RPMI7951 (cell line): ENCODE measurements at places on chromosomes 7 and 10. TPM values are rescaled to one million over a fixed set of nuclear protein-coding genes. Genes with fewer than 3 reads are reported as not detected.

DNA sequence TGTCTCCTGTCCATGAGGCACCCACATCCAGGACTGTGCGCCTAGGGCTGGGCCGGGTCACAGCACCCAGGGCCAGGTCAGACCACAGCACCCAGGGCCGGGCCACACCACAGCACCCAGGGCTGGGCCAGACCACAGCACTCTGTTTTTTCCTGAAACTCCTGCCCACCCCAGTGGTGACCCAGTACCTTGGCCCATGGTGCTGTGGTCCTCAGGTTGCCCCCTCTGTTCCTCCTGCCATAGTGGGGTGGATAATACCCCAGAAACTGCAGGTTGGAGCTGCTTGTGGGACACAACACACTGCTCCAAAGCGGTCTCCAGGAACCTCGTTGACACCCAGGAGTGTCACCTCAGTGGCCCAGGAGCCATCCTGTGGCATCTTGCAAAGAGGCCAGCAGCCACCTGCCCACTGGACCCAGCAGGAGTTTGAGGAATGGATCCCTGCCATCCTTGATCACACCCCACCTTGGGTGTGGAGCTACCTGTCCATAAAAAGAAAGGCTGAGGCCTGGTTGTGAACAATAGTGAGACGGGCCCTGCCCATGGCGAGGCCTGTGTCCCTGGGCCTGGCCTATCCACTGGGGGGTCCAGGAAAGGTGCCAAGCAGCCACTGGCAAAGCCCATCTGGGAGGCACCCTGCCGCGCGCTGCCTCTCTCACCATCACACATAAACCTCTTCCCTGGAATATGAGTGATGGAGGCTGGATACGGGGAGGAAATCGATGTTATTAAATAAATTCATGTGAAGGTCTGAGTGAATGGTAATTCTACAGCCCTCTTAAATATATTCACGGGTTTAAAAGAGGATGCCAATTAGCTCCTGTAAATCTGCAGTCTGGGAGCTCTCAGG, 89.0 kb downstream of the NKX6-2 start:
- DNase-seq, result no peak

Gene PPIF
- 19.1 and 23.0 TPM in 2 replicates for total RNA-seq

- DNase-seq, result no peak
Observed at GRCh38 chr10:100496567-100496966, 23.1 kb downstream of the SEC31B start.

DNA sequence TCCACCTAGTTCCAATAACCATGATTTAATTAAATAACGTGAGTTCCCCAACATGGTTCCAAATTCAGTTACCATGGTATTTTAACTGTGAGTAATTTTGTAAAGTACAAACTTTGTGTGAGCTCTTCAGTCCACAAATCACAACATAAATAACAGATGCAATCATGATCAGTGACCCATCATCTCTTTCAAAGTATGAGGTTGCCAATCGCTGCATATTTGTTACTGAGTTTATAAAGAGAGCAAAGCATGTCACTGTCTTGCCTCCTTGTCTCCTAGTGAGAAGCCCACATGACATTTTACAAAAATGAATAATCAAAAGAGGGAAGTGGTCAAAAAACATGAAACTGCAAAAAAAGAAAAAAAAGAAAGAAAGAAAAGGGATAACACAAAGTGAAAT, 69.1 kb upstream of the PDSS1 start:
- no peak for DNase-seq

GRCh38 chr10:76883596-76883995, 754.0 kb downstream of the KCNMA1 start:
- DNase-seq, result no peak

DNA sequence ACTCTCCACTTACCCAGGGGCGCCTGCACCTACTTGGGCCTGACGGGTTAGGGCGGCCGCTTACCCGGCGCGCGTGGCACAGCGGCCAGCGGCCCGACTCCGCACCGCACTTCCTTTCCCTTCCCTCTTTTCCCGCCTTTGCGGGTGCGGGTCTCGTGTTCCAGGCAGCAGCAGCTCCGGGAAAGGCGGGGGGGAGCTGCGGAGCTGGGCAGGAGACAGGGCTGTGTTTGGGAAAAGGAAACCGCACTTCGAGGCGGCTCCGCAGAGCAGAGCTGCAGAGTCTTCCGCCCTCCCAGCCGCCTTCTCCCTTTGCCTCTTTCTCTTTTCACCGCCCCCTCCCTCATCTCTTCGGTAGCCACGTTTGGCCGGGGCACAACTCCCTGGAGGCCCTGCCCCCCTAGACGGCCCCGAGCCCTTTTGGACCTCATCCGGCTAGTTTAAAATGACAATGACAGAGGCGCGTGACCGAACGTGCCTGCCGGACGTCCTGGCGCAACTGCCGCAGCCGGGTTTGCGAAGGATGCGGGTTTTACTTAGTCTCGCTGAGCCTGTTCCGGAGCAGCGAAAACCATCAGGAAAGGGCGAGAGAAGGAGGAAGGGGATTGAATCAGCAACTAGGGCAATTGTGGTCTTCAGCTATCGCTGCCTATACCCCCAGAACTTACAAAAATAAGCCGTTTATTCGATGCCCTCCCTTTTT, 7.9 kb upstream of the PAX2 start:
- DNase-seq, result no peak

DNA sequence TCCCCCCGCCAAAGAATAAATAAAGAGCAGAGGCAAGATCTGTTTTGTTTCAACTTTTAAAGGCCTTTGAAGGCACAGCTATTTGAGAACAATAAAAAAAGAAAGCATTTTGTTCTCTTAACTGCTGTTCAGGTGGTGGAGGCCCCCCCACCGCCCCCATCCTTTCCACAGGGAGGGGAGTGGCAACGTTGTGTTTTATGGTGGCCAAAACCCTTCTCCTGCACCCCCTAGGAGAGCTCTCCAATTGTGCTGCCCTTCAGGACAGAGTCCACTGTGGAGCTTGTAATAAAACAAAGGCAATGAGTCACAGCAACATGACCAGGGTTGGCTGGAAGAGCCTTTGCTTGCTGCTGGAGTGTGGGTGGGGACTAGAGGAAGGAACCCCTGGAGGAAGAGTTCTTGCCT, 987.9 kb downstream of the KCNMA1 start:
- peak; percentile 74 for DNase-seq

DNA sequence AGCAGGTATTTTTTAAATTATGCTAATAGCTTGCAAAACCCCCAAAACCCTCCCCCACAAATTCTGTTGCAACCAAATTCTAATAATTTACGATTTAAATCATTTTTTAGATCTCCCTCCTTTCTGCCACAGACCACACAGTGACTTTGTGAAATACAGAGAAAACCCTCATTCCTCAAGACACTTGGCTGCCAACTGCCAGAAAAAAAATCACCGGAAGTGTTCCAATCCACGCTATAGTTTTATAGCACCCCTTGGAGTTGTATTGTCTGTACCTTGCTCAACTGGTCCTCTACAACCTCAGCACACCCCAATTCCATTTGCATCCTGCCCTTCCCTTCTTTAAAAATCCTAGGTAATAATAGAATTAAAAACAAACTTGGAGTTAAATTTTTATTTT, 560.1 kb downstream of the PARD3 start:
- peak; percentile 21 for DNase-seq

Gene TMEM26
- total RNA-seq, result 1.2 TPM in 1 of 2 replicates, not detected in the other

GRCh38 chr10:14971867-14972448, 12.8 kb downstream of the MEIG1 start:
- DNase-seq, result peak; percentile 21

Gene TET1
- total RNA-seq, result 4.1 and 6.1 TPM in 2 replicates

DNA sequence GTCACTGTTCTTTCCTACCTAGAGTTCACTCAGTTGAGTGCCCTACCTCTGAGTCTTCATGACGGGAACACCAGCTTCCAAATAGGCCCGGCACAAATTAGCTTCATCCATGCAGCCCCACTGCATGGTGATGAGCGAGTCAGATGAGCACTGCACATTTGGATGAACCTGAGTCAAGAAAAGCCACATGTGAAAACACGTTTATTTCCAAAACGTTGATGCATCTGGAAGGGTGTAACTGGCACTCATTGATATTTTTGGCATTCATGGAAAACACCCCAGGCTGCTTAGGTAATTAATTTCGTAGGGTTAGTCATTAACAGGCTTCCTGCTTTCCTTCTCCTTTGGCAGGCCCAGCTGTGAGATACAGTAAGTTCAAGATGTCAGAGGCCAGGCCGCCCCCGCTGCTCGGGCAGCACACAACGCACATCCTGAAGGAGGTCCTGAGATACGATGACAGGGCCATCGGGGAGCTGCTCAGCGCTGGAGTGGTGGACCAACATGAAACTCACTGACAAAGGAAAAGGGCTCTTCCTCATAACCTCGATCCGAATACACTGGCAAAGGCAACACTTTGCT, 725.2 kb downstream of the SUGCT start:
- DNase-seq, result peak; percentile 35

- no peak for DNase-seq
Observed at GRCh38 chr7:155840909-155841308, 28.6 kb upstream of the SHH start.
